Sigmoid colon (tissue), 7 donors: ENCODE measurements at places on chromosomes 12 and 14. TPM values are rescaled to one million over a fixed set of nuclear protein-coding genes. Genes with fewer than 3 reads are reported as not detected.

- DNase-seq = peak; percentile 50
Measured at GRCh38 chr14:99788713-99789112, 4.5 kb upstream of the EML1 start.

- no peak for DNase-seq
Measured at GRCh38 chr14:88204221-88204620, 118.8 kb downstream of the KCNK10 start.

DNA sequence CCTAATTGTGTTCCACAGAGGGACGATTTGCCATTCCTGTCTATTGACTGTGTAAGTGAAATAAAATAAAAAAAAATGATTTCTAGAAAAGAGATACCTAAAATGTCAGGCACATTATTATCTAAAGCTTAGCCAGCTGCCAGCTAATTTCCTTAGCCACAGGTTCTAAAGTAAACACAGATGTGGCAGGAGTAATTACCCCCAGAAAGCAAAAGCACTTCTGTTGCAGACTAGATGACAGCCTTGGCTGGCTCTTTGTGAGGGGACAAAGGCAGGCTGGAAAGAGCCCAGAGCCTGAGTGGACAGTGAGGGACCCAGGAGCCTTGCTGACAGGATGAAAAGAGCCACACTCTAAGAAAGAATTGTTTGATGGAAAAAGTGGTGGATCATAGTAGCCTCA, 418.1 kb downstream of the LRIG3 start:
- DNase-seq = no peak

Gene KRT73
- total RNA-seq = not detected

DNA sequence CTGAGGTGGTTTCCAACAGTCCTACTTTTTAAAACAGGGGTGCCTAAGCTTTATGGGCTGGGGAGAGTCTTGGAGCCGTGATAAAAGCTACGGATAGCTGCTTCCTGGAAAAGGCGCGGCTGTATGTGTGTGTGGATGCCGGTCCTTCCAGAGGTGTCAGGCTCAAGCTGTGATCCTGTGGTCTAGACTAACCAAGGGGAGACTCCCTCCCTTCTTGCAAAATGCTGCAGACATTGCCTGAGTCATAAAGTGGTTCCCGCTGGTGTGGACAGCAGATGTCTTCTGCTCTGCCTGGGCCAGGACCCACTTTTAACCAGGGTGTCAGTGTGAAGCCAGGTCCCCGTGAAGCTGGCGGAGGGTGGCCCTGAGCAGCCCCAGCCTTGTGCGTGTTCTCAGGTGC, 37.8 kb downstream of the CCDC92 start:
- no peak for DNase-seq

- no peak for DNase-seq
Measured at GRCh38 chr12:113528606-113529293, 57.1 kb upstream of the LHX5 start.

- DNase-seq = no peak
Measured at GRCh38 chr12:84741692-84742091, 170.9 kb downstream of the SLC6A15 start.

Gene CLEC4E
- total RNA-seq = 5.4 TPM

DNA sequence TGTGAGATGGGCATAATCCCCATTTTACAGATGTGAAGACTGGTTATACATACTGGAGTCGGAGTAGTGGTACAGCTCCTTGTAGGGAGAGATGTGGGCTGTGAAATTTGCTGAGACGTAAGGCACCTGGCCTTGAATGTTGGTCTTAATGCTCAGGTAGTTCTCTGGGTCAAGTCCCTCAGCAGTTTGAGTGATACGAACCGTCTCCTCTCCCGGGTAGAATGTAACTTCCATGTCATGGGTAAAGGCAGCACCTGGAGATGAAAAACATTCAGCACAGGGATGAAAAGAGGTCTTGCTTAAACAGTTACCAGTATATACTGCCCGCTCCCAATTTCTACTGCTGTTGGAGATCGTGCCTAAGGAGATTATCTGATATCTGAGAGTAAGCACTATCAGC, 28.3 kb downstream of the NID2 start:
- no peak for DNase-seq

Gene GLIPR1L1
- not detected for total RNA-seq

- DNase-seq = no peak
Measured at GRCh38 chr14:25041898-25042297, 8.0 kb downstream of the STXBP6 start.

Gene ZFYVE21
- total RNA-seq = 106 TPM

Gene BCL2L14
- not detected for total RNA-seq

DNA sequence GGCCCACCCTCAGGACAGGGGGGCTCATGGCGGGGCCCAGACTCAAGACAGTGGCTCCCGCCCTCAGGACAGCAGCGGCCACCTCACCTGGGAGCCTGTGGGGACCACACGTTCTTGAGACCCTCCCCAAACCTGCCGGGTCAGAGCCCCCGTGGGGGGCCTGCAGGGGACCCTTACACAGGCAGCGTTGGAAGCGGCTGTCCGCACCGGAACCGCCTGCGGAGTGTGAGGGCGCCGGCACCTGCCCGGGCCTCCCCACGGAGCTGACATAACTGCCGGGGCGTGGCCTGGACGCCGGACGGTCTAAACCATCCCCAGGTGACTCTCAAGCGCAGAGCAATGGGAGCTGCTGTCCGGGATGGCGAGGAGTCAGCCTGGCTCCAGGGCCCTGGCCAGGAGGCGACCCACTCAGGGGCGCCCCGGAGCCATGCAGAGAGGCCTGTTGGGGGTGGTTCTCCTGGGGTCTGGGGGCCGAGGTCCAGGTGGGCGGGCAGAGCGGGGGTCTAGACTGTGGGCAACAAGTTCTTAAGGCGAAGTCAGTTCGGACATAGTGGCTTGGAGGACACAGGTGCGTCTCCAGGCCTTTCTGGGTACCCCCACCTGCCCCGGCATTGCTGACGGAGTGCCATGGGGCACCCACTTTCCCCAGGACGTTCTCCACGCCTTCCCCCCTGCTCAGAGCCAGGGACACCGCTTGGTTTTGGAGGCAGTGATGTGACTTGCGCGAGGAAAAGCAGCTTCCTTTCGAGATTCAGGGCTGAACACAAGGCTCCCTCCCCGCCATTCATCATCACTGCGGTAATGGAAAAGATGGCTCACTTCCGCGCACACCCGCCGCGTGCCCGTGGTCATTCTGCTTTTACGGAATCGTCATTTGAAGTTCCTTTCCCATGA, 23.2 kb downstream of the GALNT9 start:
- DNase-seq = peak; percentile 48

Gene FBLN5
- 94.5 TPM for total RNA-seq

GRCh38 chr12:24945039-24945438, 3.9 kb downstream of the BCAT1 start:
- DNase-seq = no peak

- no peak for DNase-seq
Measured at GRCh38 chr12:47068539-47068938, 10.9 kb upstream of the PCED1B start.

- no peak for DNase-seq
Measured at GRCh38 chr12:75374971-75375370, 15.9 kb upstream of the GLIPR1L2 start.

- no peak for DNase-seq
Measured at GRCh38 chr12:86719381-86719780, 463.2 kb upstream of the MGAT4C start.

Gene TSPAN11
- total RNA-seq = 11.1 TPM
